Sigmoid colon (tissue), 7 donors: ENCODE measurements at places on chromosomes 5 and 9.

DNA sequence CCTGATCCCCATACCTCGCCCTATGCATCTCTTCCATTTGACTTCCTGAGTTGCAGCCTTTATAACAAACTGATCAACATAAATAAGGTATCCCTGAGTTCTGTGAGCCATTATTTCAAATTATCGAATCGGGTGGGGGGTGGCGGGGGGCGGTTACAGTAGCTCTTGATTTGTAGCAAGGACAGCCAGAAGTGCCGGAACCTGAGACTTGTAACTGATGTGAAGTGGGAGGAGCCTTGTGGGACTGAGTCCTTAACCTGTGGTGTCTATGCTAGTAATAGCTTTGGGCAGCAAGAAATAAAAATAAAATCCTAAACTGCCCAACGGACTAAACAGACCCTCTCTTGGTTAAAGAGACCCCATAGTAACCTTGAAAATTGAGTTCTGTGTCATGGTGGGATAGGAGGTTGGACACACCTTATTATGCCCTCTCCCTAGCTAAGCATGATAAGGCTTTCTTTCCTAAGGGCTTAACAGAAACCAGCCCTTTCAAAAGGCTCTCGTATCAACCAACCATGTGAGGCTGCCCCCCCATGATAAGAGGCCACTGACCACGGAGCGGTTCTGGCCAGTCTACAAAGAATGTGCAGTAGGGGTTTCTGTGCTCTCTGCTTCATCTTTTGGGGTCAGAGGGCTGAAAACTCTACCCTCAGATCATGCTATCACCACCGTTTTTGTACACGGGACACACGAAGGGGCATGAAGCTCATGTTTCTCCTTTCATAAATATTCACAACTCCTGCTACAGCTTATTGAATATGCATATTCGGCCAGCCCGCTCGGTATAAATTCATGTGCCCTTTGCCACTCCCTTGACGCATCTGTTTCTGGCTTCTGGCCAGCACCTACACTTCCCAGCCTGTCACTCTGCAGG is 39.5 kb upstream of the IQGAP2 start:
- DNase-seq: no peak
- no peaks in the 10 kb centered on the region for H3K4me1 ChIP-seq
- no peak overlapping the region for H3K4me3 ChIP-seq
- no peak overlapping the region for H3K27ac ChIP-seq

DNA sequence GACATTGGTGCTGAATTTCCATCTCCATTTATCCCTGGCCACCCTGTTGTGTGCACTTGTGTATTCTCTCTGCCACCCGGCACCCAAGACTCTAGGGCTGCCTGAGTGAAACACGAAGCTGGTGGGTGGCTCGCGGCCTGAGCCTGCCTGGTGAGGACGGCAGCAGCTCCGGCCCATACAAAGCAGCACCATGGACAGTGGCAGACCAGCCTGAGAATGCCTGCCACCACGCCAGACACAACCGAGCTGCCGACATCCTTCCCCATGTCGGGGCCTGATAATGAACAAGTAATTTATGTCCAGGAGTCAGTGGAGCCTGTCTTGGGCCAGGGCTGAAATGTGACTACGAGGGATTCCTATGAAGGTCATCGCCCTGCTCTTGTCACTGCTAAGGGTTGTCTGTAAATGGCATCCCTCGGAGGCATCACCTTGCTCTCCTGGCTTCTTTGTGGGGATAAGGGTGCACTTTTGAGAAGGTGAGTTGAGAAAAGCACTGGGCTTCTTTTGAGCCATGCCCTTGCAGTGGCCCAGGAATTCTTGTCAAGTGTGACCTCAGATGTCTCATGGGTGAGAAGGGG is 175.7 kb downstream of the MELK start:
- H3K36me3 ChIP-seq: no peaks in the 10 kb centered on the region
- no peaks in the 10 kb centered on the region for H3K4me1 ChIP-seq
- H3K27me3 ChIP-seq: peaks cover 38% of the 10 kb centered on the region
- no peak overlapping the region for H3K27ac ChIP-seq
- DNase-seq: no peak

DNA sequence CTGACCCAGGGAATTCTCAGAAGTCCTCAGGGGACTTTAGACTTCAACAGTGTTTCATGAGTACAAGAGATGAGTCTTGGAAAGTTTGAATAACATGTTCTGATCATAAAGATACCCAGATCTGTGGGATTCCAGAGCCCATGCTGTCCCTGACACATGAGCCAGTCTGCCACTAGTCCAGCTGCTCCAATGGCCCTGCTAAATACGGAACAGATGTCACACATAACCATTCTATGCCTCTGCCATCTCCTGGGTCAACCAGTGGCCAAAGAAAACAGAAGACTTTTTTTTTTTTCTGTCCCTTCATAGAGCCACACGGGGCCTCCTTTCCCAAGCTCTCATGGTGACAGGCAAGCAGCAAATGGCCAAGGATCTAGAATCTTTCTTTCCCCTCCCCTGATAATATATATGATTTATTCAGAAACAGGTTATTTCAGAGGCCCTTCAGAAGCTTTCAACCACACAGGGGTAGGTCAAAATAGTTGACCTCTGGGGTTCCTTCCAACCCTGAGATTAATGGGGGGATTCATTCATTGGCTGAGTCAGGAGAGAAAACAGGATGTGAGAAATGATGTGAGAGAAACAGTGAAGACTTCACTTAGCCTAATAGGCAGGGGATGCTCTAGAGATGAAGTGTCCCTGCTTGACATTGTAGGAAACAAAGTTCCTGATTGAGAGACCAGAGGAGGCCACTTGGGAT is 367.7 kb downstream of the CDK5RAP2 start:
- H3K36me3 ChIP-seq: no peaks in the 10 kb centered on the region
- DNase-seq: no peak
- H3K27ac ChIP-seq: no peak overlapping the region
- no peak overlapping the region for H3K4me3 ChIP-seq
- no peaks in the 10 kb centered on the region for H3K4me1 ChIP-seq

- no peaks in the 10 kb centered on the region for H3K4me1 ChIP-seq
- H3K36me3 ChIP-seq: no peaks in the 10 kb centered on the region
- H3K27ac ChIP-seq: no peak overlapping the region
- no peak overlapping the region for H3K4me3 ChIP-seq
- H3K27me3 ChIP-seq: no peaks in the 10 kb centered on the region
Measured at GRCh38 chr9:13598738-13599137, 319.2 kb upstream of the MPDZ start.

DNA sequence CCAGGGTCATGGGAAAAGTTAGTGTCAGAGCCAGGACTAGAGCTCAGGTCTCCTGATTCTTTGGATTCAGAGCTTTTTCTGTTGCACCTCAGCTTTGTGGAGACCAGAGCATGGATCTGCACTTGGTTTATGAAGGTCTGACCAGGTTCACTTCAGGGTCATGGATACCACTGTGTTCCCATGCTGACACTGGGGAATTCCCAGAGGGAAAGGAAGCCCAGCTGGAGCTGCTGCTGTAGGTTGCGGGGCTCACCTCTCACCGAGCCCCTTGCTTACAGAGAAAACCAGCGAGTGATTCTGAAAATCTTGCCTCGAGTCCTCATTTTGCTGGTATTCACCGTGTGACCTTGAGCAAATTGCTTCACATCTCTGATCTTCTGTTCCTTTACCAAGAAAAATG is 83.0 kb downstream of the RGS3 start:
- peaks cover 21% of the 10 kb centered on the region for H3K4me1 ChIP-seq
- peak; percentile 50 for DNase-seq
- no peak overlapping the region for H3K27ac ChIP-seq

DNA sequence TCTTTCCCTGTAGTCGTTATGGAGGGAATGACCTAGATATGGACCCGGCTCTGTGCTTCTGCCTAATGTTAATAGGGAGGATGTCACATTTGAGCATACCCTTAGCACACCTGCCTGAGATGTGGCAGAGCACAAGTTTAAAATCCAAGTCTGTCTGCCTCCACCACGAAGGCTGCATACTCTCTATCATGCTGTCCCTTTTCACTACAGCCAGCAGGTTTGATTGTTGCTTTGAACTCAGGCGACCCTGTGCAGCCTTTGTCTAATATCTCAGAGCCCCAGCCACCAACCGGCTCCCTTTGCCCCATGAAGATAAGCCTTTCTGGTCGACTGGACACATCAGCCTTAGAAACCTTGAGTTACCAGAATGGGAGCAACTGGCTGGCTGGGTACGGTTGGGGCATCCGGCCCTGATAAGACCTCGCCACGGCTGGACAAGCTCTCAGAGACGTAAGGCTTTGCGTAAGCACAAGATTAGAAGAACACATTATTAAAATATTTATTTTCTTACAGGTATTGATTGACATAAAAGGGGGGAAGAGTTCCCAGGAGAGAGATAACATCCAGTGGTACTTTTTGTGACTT is 222.0 kb upstream of the TRIM32 start:
- no peak overlapping the region for H3K27ac ChIP-seq
- no peak for DNase-seq
- no peaks in the 10 kb centered on the region for H3K36me3 ChIP-seq
- H3K27me3 ChIP-seq: no peaks in the 10 kb centered on the region

DNA sequence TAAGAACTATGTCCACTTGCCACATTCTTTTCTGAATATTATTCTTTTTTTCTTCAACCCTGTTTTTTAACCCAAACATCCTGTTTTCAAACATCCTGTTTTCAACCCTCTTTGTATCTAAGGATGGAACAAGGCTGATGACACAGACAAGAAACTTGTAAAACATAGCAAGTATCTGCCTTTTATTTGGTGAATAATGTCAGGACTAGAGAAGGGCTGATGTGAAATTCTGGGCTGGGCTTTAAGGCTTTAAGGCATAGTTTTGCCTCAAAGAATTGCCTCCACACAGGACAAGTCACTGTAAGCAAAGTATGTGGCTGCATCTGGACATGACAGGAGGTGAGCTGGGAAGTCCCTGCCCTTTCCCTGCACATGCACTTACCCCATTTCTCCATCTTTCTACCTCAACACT is 42.5 kb upstream of the RIC1 start:
- H3K27ac ChIP-seq: no peak overlapping the region
- H3K4me3 ChIP-seq: no peak overlapping the region
- DNase-seq: no peak
- no peaks in the 10 kb centered on the region for H3K27me3 ChIP-seq

GRCh38 chr5:14809369-14810155 is 62.0 kb downstream of the ANKH start:
- no peaks in the 10 kb centered on the region for H3K27me3 ChIP-seq
- no peak overlapping the region for H3K4me3 ChIP-seq
- DNase-seq: peak; percentile 73
- H3K27ac ChIP-seq: no peak overlapping the region
- no peaks in the 10 kb centered on the region for H3K4me1 ChIP-seq

DNA sequence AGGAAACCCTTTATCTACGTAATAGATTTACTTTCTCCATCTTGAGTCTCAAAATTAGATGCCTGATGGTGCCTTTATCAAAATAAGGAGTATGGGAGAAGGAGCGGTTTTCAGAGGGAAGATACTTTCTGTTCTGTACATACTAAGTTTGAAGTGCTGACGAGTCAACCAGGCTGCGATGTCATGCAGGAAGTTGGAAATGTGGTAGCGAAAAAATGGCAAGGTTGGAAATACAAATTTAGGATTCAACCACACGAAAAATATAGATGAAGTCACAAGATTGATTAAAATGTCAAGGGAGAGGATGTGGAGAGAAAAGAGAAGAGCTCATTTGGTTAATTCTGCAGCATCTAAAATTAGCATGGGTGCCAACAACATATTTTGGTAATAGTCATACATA is 129.5 kb downstream of the FOXD1 start:
- no peak for DNase-seq
- H3K27me3 ChIP-seq: peaks cover 14% of the 10 kb centered on the region
- H3K4me1 ChIP-seq: no peaks in the 10 kb centered on the region
- no peak overlapping the region for H3K27ac ChIP-seq

GRCh38 chr9:13388157-13388556 is 108.7 kb upstream of the MPDZ start:
- no peaks in the 10 kb centered on the region for H3K27me3 ChIP-seq
- peak overlapping the region; percentile 42 for H3K27ac ChIP-seq
- H3K36me3 ChIP-seq: no peaks in the 10 kb centered on the region
- peak; percentile 64 for DNase-seq
- no peak overlapping the region for H3K4me3 ChIP-seq

GRCh38 chr9:92634712-92635605 is 35.0 kb downstream of the IPPK start:
- H3K36me3 ChIP-seq: peaks cover 7% of the 10 kb centered on the region
- peaks cover 7% of the 10 kb centered on the region for H3K4me1 ChIP-seq
- no peak overlapping the region for H3K4me3 ChIP-seq
- H3K27ac ChIP-seq: peak overlapping the region; percentile 48

DNA sequence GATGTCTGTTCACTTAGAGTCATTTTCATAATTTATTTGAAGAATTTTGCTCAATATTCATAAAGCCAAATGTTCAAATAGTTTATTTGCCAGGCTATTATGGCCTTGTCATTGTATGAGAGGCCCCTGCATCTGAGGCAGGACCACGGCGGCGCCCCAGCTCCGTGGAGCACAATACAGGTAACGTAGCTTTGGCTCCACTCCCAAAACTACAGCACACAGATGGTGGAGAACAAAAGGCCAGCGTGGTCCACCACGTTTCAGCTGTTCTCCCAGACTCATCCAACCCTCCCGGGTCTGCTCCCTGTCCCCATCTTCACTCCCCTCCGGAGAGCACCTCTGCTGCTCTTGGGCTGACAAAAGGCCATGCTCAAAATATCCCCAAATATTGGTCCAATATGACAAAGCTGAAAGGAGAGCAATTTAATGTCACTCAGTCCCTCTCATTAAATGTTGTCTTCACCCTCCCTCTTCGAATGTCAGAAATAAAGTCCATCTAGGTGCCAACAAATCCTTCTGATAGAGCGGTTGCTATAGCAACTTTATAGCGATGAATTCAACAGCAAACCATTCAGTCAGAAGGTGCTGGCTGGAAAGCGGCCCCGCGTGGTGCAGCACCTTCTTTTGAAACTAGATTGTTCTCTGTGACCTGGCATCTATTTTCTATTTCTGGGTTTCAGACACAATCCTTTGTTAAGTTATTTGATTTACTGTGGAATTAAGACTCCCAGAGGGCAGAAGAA is 504.3 kb downstream of the ARHGEF28 start:
- DNase-seq: no peak
- peaks cover 5% of the 10 kb centered on the region for H3K4me1 ChIP-seq
- no peaks in the 10 kb centered on the region for H3K27me3 ChIP-seq
- H3K36me3 ChIP-seq: no peaks in the 10 kb centered on the region

DNA sequence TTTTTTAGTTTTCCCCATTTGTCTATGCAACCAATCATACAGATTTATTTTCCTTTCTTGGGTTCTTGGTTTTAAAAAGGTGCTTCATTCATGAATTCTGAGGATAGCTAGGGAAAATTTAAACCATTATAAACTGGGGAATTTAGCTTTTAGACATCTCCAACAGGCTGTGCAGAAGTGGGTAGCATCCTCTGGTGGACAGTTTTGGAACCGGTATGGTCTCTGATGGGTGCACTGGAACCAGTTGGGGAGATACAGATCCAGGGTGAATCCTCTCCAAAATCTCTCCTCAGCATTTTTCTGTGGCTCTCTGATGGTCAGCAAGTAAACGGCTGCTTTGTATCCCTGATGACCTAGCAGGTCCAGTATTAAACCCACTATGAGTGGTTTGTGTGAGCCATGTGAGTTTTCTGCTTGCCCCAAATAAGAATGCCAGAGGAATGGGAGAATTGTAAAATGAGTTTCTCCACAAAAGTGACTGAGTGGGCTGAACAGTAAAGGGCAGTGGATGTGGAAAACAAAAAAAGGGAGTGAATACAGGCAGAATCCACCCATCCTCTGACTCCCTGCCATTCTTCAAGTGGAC is 9.1 kb upstream of the DNAJC25 start:
- DNase-seq: no peak
- no peaks in the 10 kb centered on the region for H3K4me1 ChIP-seq
- no peaks in the 10 kb centered on the region for H3K27me3 ChIP-seq
- H3K27ac ChIP-seq: no peak overlapping the region
- no peak overlapping the region for H3K4me3 ChIP-seq
- no peaks in the 10 kb centered on the region for H3K36me3 ChIP-seq

GRCh38 chr9:38020151-38021076 is 48.6 kb downstream of the SHB start:
- H3K4me1 ChIP-seq: no peaks in the 10 kb centered on the region
- H3K27ac ChIP-seq: peak overlapping the region; percentile 90
- DNase-seq: no peak
- no peaks in the 10 kb centered on the region for H3K36me3 ChIP-seq
